ENCODE measurements at places on chromosomes 3 and 15.
A peak's percentile ranks its signal among the peaks of the same experiment; 100 is the strongest.

DNA sequence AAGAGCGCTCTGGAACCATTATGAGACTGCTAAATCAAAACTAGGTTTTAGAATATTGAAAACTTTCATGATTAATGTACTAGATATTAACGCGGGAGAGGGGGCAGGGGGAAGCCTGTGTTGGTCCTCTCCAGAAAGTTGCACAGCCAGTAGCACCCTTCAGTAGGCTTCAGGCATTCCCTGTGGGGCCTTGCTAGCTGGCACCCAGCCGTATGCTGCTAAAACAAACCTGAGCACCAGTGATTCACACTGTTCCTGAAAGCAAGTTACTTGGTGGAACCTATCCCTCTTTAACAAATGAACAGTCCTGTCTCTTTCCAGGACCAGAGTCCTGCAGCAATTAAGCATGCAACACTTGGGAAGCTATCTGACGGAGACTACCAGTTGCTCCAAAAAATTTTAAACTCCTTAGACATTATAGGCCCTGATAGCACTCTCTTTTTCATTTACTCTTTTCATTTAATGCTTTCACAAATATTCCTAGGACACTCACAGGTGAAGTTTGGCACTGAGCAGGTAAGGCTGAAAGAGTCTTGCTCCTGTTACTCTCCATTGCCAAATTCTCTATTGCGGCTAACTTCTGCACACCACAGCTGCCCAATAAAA, 1.2 kb upstream of the ATRIP start:
- DNase-seq, result no peak

DNA sequence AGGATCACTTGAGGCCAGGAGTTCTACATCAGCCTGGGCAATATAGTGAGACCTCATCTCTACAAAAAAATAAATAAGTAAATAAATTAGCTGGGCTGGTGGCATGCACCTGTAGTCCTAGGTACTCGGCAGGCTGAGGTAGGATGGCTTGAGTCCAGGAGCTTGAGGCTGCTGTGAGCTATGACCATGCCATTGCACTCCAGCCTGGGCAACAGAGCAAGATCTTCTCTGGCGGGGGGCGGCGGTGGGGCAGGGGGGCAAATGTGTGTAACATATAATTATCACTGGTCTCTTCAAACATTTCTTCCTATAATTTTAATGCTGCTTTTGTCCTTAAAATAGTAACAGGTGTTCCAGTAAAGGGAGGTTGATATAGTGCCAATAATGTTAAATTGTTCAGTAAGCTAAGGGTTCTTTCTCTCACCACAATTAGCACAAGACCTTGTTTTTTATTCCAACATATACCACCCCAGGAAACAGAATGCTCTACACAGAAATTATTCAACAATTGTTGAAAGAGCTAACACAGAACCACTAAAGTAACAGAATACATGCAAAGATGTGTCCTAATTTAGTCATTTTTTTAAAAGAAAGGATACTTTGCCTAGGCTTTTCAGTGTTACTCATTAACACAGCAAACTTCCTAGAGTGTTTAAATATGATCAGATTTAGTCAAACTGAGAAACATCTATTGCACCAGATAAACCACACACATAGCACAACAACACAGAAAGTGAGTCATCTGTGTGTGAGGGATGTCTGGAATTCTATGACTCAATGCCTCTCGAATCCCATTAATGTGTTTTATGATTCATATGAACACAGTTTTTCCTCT, 29.1 kb downstream of the ANKRD28 start:
- DNase-seq, result peak; percentile 62

DNA sequence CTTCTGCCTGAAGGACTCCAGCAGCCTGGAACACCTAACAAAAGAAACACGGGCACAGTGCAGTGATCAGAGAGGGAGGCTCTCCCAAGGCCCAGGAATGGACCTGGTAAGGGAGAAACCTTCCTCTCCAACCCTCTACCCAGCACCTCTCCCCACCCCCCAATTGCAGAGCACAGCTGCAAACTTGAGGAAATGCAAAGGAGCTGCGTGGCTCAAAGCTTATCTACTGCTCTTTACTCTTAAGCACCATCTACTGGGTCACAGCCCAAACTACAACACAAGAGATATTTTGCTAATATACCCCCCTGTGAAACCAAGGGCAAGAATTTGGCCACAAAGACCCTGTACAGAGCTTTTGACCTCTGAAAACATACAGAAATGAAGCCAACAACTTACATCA, 328.3 kb downstream of the OXSM start:
- no peak for DNase-seq

DNA sequence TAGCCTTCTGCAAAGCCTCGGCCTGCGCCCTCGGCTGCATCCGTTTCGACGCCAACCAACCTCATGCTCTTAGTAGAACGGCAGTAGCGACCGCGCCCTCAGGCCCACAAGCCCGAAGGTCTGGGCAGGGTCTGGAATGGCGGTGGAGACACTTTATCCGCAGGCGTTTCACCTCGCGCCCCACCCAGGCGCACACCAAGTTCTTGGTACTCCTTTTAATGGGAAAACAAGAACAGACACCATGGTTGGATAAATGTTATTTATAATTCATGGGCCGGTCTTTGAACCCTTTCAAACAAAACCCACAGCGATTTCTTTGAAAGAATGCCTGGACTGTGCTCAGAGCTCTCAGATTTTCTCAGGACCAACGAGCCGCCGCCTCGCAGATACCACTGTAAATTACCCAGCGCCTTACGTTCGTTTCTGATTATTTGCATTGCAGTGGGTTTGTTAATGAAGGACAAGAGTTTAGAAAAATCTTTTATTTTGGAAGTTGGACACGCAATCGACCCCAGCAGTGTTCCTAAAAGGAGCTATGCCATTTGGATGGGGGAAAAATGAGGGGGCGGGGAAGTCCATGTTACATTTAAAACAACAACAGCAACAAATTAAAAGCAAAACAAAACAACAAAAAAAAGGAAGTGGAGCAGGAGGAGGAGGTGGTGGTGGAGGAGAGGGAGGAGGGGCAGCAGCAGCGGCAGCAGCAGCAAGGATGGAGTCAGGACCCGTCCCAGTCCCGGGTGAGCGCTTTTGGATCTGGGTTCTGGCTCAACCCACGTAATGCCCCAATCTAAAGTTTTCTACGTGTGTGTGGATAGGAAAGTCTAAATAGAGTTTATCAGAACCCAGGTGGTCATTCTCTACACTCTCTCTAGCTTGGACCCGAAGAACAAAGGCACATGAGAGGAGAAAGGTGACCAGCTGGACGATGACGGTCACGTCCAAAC, 993 bp upstream of the ISL2 start:
- DNase-seq, result no peak

DNA sequence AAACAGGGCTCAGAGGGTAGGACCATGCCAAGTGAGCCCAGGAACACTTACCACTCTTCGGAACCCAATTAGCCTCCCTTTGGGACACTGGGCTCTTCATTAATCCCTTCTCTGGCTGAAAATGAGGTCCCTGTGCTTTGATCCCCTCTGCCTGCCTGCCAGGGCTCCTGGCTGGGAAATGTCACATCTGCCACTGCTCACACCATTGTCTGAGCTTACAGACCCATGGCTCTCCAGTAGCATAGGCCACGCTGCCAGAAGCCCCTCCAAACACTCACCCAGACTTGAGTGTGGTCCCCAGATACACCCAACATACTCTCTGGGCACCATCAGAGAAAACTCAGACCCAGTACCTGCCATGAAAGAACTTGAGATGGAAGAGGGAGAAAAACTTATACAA, 287.3 kb downstream of the XXYLT1 start:
- DNase-seq, result no peak

DNA sequence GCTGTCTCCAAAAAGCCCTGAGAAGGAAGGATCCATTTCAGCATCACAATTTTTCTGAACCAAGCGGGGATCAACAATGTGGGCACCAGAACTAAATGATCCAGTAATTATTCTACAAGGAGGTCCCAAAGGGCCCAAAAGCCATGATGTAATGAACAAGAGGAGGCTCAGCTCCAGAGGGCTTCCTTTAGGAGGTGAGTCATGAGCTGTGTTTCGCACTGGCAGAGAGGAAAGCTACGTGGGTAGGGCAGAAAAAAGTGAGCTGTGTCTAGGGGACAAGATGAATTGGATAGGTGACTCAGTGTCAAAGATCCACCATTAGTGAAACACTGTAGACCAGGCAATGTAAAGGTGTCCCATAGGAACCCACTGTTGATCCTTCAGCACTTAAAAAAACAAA, 113.4 kb downstream of the RORA start:
- DNase-seq, result no peak

GRCh38 chr3:182617500-182617899, 175.8 kb upstream of the ATP11B start:
- no peak for DNase-seq

GRCh38 chr15:73139744-73140553, 87.7 kb downstream of the NEO1 start:
- no peak for DNase-seq

DNA sequence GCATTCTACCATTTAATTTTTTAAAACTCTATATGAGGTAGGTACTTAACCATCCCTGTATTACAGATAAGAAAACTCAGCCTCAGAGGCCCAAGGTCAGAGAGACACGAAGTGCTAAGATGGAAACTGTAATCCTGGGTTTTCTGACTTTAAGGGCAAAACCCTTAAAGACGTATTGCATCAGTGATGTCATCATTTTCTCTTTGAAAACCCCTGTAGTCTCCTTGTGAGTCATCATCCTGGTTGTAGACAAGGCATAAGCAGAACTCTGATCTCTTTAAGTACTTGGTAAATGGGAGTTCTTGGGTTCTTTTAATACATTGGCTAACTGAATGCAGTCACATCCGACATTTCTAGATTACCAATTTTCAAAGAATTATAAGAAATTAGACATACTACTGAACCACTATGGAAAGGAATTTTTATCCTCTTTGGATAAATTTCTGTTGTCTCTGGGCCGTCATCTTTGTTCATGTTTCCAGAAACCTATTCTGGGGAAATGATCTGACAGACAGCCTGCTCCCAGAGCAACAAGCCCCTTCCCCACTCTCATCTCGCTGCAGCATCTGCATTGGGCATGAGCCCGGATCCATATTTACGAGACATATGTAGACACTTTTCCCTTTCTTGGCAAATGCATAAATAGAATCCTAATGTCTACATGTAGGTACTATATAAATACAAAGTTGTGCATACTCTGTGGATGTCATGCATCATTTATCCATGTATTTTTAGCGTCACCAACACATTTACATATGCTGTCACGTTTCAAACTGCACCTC, 48.7 kb upstream of the MDFIC2 start:
- peak; percentile 2 for DNase-seq

DNA sequence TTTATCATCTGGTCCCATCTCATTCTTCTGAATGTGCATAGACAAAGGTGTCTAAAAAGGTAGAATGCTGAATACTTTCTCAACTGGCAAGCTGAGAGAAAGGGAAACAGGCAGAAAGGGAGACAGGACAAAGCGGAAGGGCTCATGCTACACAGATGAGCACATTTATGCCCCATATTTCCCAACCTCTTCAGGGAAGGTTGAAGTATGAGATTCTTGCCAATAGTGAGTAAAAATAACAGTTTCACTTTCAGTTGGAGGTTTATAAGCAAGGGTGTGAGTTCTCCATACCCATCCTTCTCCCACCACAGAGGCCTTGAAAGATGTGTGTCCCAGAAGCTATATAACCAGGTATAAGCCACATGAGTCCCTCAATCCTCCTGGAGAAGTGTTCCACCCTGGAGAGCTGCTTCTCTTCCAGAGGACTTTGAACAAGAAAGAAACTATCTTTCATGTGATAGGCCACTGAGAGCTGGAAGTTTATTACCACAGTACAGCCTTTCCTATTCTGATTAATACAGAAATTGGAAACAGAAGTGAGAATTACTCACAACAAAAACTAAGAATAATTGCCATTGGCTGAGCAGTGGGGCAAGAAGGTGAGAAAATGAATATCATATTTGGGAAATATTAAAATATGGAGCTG, 709.4 kb upstream of the NR2F2 start:
- no peak for DNase-seq

DNA sequence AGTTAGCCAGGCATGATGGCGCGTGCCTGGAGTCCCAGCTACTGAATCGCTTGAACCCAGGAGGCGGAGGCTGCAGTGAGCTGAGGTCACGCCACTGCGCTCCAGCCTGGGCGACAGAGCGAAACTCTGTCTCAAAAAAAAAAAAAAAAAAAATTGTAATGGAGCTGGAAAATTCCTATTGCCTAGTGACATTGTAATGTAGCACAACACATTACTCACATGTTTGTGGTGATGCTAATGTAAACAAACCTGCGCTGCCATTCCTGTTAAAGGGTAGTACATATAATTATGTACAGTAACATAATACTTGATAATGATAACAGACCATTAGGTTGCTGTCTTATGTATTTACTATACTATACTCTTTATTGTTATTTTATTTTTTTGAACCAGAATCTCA, 39.1 kb downstream of the KNL1 start:
- no peak for DNase-seq

DNA sequence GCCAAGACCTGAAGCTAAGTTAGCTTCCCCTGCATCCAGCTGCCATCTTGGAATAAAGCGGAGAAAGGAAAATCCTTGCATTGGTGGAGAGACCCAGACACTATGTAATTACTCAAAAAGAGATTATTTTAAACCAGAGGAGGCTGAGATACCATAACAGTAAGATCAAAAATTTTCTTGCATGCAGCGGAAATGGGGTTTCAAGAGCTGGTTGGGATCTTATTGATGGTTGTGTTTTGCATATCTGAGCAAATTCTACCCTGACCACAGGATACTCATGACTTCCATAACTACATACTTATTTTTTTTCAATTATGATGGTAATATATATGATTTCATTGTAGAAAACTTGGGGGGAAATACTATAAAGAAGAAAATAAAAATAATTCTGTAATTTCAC, 17.5 kb downstream of the TMEM158 start:
- no peak for DNase-seq

GRCh38 chr3:182755712-182756111, 37.6 kb upstream of the ATP11B start:
- DNase-seq, result no peak

- DNase-seq, result no peak
These were observed 5.6 kb upstream of the MUC20 start for GRCh38 chr3:195715134-195715533.

- no peak for DNase-seq
These were observed 21.0 kb upstream of the SLC25A38 start for GRCh38 chr3:39362192-39362591.

GRCh38 chr3:150252462-150252861, 155.6 kb upstream of the TSC22D2 start:
- peak; percentile 76 for DNase-seq

- DNase-seq, result no peak
These were observed 24.5 kb upstream of the BCL6 start for GRCh38 chr3:187769771-187770170.

- no peak for DNase-seq
These were observed 258.9 kb downstream of the UACA start for GRCh38 chr15:70504299-70504951.

DNA sequence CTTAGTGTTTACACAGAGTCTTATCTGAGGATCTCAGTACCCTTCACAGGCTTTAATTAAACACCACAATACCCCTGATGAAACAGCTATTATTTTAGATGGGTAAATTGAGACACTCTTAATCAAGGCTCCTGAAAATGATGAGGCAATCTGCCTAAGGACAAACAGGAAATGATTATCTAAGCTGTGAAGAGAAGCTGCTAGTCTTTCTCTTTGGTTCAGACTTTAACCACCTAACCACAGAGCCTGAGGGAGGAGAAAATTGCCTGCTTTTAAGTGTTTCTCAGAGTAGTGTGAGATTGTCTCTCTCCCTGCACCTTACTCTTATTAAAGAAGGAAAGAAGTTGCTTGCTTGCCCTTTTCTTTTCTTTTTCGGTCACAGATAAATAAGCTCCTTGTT, 364.3 kb upstream of the ADAMTS9 start:
- DNase-seq, result no peak

GRCh38 chr3:107796791-107797190, 274.0 kb downstream of the BBX start:
- no peak for DNase-seq
